Fibroblast of skin of left biceps (primary cell): ENCODE measurements at places on chromosomes 1 and 21.
A peak's percentile ranks its signal among the peaks of the same experiment; 100 is the strongest.

DNA sequence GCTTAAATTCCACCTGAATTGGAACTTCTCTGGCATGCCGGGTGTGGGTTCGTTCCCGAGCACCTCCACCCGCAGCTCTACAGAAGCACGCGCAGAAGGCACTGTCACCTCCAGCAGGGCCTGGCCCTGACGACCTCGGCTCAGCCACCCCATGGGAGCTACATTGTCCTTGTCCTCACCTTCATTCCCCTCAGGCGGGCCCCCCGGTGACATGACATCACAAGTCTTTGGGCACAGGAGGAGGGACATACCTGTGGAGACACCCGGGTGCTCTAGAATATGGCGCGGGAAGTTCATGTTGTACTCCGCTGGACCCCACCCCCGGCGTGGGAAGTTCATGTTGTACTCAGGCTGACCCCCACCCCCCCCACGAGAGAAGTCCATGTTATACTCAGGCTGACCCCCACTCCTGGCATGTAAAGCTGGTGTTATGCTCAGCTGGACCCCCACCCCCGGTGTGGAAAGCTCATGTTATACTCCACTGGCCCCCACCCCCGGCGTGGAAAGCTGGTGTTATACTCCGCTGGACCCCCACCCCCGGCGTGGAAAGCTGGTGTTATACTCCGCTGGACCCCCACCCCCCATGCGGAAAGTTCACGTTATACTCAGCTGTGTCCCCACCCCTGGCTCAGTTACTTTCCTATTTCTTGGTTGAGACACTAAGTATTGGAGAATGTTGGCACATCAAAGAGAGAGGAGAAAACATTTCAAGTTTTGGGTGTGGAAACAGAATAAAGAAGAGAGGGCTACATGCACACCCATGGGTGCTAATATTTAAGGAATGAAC lies 37.6 kb downstream of the UMODL1 start:
- DNase-seq = no peak

GRCh38 chr1:51295926-51296325 lies 34.4 kb downstream of the TTC39A start:
- DNase-seq = no peak

GRCh38 chr1:95829556-95829955 lies 595.5 kb downstream of the RWDD3 start:
- no peak for DNase-seq

DNA sequence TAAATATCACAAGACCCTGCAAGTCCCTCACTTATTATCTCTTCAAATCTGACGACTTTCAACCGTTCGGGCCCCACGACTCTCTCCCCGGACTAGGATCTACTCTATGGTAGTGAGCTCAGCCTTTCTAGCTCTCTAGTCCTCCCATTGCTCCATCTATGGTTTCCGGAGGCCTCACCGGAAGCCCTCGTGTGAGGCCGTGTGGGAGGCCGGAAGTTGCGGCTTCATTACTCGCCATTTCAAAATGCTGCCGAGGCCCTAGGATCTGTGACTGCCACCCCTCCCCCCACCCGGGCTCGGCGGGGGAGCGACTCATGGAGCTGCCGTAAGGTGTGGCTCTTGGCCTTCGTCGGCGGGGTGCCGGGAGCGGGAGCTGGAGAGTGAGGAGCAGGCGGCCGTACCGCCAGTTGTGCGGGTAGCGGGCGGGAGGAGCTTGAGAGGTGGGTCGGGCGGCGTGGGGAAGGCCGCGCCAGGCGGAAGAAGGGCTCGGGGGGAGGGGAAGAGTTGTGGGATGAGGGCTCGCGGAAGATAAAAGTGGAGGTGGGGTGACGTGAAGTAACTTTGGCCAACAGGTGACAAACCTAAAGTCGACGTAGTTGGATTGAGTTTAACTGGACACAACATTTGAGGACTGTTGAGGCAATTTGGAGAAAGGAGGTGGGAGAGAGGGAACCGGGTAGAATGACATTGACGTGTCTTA lies at the start of gene MDM4:
MDM4 (plus strand) TSS at position 227 of the 700 bp plus-strand sequence. CDS start 9,113 bp downstream, outside the sequence.
- peak; percentile 94 for DNase-seq

- no peak for DNase-seq
These were observed 27.6 kb upstream of the PKP1 start for GRCh38 chr1:201255479-201256362.

DNA sequence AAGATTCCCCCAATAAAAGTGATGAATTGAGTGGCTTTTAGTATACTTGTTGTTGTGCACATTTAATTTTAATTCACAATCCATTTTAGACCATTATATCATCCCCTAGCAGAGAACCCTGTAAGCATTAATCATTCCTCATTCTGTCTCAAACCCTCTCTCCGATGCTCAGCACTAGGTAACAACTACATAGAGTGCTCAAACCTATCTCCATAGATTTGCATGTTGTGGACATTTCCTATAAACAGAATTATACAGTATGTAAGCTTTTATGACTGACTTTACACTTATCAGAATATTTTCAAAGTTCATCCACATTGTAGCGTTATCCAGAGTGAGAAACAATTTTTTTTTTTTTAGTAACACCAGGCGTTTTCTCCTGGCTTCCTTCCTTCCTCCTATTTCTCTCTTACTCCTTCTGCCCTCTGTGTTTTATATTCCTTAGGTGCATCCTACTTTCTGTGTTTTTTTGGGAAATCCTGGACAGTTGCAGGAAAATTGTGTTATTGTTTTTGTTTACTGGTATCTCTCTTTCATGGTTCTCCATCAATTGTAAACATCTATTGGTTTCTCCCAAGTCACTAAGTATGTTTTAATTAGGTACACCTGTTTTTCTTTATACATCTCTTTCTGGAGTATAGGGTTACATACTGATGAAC lies 1528.0 kb upstream of the TPTE start:
- DNase-seq = no peak

DNA sequence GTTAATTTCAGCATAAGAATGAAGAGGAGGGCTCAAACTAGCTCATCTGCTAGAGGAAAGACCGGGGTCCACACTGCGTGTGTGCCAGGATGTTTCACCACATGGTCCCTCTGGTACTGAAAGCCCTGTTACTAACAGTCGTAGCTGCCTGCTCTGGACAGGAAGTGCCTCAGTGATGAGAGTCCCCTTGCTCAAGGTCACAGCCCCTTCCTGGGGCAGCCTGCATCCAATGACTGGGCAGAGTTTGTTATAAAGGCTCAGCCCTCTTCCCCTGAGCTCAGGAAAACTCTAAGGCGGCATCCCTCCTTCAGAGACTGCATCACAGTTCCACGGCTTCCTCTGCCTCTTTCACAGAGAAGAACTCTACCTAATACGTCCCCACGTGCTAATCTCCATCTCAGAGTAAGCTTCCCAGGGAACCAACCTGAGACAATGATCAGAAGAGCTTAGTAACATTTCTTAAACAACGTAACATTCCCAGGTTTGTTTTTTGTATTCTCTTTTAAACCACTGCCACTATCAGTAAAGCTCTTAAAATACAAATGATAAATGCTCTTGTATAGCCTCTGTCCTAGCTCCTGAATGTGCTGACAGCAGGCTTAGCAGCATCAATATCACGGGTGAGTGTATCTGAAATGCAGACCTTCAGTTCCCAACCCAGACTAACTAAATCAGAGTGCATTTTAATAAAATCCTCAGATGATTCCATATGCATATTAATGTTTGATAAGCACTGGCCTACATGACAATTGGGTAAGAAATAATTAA lies 38.0 kb upstream of the ATP1A1 start:
- no peak for DNase-seq

GRCh38 chr1:192705510-192705909 lies 69.6 kb downstream of the RGS13 start:
- DNase-seq = no peak

- no peak for DNase-seq
These were observed 77.6 kb downstream of the DDR2 start for GRCh38 chr1:162709870-162710269.

GRCh38 chr1:55474168-55474786 lies 259.1 kb upstream of the USP24 start:
- DNase-seq = no peak

DNA sequence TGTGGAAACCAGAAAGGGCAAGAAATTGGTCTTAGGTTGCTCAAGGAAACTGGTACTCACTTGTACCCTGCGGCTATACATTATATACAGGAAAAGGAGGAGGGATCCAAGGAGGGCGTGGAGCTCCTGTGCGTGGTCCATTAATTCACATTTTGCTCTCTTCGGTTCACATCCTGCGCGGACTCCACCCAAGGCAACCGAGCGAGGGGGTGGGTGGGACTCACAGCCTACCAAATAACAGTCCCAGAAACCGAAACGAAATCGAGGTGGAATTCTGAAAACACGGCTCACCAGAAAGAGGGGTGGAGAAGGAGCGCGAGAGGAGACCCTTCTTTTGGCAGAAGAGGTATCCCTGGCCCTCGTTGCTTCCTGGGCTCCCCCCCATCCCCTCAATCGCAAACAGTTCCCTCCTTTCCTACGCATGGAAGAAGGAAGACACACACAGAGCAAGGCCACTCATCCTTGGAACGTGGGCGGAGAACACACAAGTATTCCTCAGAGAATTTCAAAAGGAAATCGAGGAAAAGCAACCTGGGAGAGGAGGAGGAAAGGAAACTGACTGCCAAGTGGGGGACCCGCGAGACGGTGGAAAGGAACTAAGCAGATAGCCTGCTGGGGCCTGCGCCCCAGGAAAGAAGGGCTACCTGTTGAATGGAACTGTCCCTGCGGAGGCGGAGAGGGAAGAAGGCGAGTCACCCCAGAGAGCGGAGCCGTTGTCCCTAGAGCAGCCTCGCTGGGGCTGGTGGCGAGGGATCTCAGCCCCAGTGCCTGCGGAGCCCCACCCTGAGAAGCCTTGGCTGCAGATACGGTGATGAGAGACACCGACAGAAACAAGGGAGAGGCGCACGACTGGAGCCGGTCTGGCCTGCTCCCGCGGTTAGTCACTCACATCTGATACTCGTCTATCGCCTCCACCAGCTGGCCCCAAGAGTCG lies 705 bp downstream of the AIDA start:
- DNase-seq = peak; percentile 10

- DNase-seq = no peak
These were observed 1.3 kb downstream of the ST6GALNAC3 start for GRCh38 chr1:76075877-76076276.

- no peak for DNase-seq
These were observed 272.6 kb upstream of the FMN2 start for GRCh38 chr1:239819096-239819495.

DNA sequence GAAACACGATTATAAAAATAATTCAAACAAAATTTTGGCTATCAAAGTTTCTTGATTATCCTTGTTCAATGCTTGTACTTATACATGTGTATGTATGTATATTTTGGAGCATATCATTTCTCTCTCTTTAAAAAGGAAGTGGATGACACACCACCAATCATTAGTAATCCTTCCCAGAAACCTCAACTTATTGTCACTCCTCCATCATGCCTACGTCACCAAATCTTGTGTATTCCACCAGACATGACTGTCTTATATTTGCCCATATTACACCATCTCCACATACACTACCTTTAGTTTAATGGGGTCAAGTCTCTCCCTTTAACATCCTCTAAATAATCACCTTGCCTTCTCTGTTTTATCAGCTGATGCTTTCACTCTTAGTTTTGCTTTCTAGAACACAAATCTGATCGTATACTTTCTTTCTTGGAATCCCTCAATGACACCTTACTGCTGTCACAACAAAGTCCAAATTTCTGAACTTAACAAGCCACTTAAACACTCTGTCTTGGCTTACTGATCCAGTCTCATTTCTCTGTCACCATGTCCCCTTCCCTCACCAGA lies 124.0 kb downstream of the BRINP3 start:
- DNase-seq = no peak

DNA sequence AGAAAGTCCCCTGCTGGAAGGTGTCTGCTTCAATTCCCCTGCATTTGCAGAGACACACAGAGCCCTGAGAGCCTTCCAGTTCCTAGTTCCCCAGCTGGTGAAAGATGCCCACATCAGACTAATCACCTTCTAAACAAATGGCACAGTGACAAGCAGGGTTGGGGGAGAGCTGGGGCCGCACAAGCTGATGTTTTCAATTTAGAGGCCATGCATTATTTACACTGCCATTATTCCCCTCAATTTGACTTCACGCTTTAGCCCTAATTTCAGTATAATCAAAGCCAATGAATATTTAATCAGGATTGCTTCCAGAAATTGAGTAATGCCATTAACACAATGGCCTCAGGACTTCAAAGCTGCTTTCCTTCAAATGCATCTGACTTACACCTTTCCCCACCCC lies 81.5 kb downstream of the BEND5 start:
- DNase-seq = no peak

- peak; percentile 7 for DNase-seq
These were observed 162.5 kb downstream of the APP start for GRCh38 chr21:26007951-26008498.

DNA sequence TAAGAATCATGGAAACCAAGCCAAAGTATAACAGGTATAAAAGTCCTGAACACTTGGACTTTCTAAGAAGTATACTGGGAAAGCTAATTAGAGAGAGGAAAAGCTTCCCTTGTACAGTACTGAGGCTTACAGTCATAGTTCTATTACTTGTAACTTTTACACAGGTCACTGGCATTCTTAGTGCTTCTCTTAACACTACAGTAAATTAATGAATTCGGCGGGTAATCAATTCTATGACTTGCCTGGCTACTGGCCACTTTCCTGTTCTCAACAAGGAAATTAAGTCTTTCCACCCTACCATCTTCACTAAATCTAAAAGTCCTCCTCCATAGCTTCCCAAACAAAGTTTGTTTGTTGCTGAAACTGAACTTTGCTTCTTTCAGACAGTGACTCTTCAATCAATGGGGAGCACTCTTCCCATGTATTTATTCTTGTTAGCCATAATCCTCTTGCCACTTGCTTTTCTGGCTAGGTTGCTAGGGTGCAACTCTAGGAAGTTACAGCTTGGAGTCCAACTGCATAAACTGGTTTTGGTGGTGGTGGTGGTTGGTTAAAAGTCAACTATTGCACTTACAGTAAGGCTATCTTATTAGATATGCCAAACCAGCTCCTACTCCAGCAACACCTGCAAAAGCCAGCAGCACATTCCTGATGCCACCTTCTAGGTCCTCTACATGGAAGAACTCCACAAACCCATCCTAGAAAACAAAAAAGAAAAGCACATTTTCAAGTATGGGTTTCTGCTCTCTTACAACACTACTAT lies 2.4 kb downstream of the MCL1 start:
- DNase-seq = no peak

GRCh38 chr1:206074839-206075238 lies 21.9 kb downstream of the RHEX start:
- no peak for DNase-seq

DNA sequence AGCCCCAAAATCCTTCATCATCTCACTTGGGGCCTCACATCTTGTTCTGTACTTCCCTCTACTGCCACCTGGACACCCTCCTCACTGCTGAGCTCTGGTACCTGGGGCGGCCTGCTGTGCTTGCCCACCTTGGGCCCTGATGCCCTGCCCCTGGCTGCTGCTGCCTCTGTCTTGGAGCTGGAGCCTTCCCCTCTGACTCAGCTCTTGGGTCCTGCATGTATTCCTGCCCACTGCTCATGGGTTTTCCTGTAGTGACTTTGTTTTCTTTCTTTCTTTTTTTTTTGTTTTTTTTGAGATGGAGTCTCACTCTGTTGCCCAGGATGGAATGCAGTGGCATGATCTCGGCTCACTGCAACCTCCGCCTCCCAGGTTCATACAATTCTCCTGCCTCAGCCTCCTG lies 37.5 kb downstream of the TRAPPC10 start:
- no peak for DNase-seq

GRCh38 chr1:147079400-147080005 lies 92.8 kb downstream of the PRKAB2 start:
- no peak for DNase-seq
